ENCODE measurements at places on chromosomes 5 and 9.

GRCh38 chr5:61298066-61298465 is 34.0 kb upstream of the ZSWIM6 start:
- H3K4me3 ChIP-seq: no peak overlapping the region
- H3K4me1 ChIP-seq: no peaks in the 10 kb centered on the region
- no peak for DNase-seq
- H3K36me3 ChIP-seq: no peaks in the 10 kb centered on the region
- H3K27me3 ChIP-seq: no peaks in the 10 kb centered on the region

DNA sequence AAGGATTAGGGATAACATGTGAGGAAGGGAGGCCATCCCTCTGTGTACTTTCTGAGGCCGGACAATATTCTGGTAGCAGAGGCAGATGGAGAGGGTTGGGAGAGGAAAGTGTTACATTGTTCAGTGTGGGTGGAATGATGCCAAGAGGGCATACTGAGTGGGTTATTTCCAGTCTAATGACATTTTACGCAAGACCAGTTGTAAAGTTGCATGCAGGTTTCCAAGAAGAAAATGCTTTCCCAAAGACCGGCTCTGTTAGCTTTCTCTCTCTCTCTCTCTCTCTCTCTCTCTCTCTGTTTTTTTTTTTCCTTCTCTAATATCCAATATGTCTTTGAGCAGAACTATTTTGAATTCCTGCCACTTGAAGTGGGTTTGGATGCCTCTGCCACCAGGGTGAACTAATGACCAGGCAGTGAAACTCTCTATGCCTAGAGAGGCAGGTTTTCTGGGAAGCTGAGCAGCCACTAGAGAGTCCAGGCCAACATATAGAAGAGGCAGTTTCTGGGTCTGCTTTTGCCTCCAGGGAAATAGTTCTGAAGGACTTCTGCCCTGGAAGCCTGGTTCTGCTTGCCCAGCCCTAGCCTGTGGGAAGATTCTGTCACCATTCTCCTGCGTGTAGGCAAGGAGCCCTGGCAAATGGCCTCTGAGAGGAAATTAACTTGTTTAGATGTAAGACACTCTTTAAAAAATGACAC is 24.4 kb upstream of the ZNF366 start:
- H3K27ac ChIP-seq: no peak overlapping the region
- no peaks in the 10 kb centered on the region for H3K36me3 ChIP-seq
- H3K27me3 ChIP-seq: no peaks in the 10 kb centered on the region
- no peak overlapping the region for H3K4me3 ChIP-seq

GRCh38 chr5:180813420-180813819 is 10.8 kb upstream of the MGAT1 start:
- H3K36me3 ChIP-seq: no peaks in the 10 kb centered on the region
- peaks cover 38% of the 10 kb centered on the region for H3K4me1 ChIP-seq
- DNase-seq: no peak
- H3K27ac ChIP-seq: no peak overlapping the region
- no peak overlapping the region for H3K4me3 ChIP-seq

DNA sequence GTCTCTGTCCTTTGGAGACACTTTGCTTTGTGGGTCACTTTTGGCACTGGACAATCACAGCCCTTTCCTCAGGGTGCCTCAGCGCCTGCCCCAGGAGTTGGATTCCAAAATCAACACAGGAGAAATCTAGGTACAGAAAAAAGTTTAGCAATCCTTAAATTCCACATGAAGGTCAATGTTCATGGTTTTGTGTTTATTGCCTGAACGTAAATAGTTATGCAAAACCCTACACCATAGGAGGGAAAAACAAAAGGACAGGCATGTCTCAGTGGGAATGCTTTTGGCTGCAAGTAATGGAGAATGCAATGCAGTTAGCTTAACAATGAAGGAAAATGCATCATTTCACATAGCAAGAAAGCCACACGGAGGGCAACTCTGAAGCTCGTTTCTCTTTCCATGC is 6.5 kb upstream of the HMCN2 start:
- no peak overlapping the region for H3K4me3 ChIP-seq
- no peaks in the 10 kb centered on the region for H3K4me1 ChIP-seq
- no peak for DNase-seq
- H3K36me3 ChIP-seq: no peaks in the 10 kb centered on the region
- no peak overlapping the region for H3K27ac ChIP-seq
- no peaks in the 10 kb centered on the region for H3K27me3 ChIP-seq

GRCh38 chr5:136015966-136016650 is 12.7 kb upstream of the TGFBI start:
- DNase-seq: no peak
- no peaks in the 10 kb centered on the region for H3K36me3 ChIP-seq
- H3K27ac ChIP-seq: no peak overlapping the region
- H3K4me1 ChIP-seq: peaks cover 3% of the 10 kb centered on the region
- no peak overlapping the region for H3K4me3 ChIP-seq
- no peaks in the 10 kb centered on the region for H3K27me3 ChIP-seq

- H3K4me3 ChIP-seq: no peak overlapping the region
- peak; percentile 48 for DNase-seq
- no peaks in the 10 kb centered on the region for H3K36me3 ChIP-seq
- H3K4me1 ChIP-seq: no peaks in the 10 kb centered on the region
- H3K27ac ChIP-seq: no peak overlapping the region
Observed at GRCh38 chr5:157026789-157027424, 32.0 kb downstream of the HAVCR1 start.

GRCh38 chr9:92605224-92605623 is 64.7 kb downstream of the IPPK start:
- H3K36me3 ChIP-seq: 0 out of 2 replicates have a peak, but pooled peaks cover 7% of the 10 kb centered on the region
- no peak overlapping the region for H3K27ac ChIP-seq
- no peak overlapping the region for H3K4me3 ChIP-seq
- H3K4me1 ChIP-seq: no peaks in the 10 kb centered on the region

DNA sequence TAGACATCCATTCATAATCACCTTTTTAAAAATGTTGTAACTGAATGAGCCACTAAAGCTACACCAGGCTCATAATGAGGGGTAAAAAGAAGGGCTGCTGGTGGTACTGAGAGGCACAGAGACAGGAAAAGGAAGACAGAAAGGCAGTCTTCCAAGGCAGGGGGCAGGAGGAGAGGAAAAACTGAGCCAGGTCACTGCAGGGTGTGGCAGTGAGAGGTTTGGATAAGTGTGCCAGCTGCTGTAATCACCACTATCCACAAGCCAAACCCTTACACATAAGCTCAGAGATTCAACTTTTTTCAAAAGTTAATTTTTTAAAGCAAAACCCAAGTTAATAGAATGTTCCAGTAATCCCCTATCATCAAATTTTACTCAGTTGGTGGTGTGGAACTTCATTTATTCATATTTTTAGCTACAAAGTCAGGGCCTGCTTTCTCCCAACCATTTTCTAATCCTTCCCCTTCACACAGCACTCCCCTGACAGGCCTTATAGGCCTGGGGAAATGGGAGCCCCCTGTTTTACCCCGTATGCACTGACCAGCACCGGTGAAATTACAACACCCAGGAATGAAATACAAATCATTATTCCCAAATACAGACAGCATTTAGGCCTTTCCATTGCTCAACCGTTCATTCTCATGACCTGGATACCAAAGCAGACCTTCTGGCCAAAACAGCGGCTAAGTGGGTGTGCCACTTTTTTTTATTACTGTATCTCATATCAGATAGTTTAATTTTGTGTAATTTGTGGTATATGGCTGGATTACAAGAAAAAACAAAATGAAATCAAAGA is 76.3 kb downstream of the EFNA5 start:
- no peaks in the 10 kb centered on the region for H3K36me3 ChIP-seq
- no peak overlapping the region for H3K27ac ChIP-seq
- no peak for DNase-seq
- H3K4me3 ChIP-seq: no peak overlapping the region
- H3K4me1 ChIP-seq: no peaks in the 10 kb centered on the region

DNA sequence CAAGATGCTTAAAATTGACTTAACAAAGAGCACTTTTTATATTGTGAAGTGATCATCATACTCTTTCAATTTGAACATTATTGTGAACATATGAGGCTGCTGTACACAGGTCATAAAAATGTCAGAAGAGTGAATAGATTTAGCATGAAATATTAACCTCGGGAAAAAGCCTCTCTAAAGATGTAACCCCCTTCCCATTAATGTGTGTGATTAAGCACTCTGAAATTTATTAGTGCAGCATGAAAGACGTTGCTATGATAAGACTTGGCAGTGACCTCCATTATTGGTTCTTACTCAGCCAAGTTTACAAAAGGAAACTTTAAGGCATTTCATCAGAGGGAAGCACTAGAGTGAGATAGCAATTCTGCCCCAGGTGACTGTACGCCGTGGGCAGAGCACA is 326.5 kb downstream of the NTRK2 start:
- H3K36me3 ChIP-seq: no peaks in the 10 kb centered on the region
- no peaks in the 10 kb centered on the region for H3K4me1 ChIP-seq
- no peak for DNase-seq
- H3K27ac ChIP-seq: no peak overlapping the region
- H3K4me3 ChIP-seq: no peak overlapping the region
- no peaks in the 10 kb centered on the region for H3K27me3 ChIP-seq

DNA sequence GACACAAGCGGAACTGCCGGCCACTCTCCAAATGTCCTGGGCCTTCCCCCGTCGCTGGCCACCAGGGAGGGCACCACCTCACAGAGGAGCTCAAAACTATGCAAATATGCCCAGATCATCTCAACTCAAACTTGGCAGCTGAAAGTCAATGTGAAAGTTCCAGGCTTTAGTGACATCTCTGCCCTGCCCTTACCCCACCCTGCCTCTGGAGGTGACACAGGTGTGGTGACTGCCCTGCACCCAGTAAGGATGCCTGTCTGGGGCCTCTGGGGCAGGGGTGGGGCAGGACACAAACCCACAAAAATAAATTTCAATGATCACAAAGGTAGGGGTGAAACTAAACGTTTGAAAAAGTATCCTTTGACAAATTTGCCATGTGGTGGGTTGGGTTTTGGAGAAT is 213.4 kb downstream of the HSPA4 start:
- no peak overlapping the region for H3K27ac ChIP-seq
- no peaks in the 10 kb centered on the region for H3K4me1 ChIP-seq
- H3K36me3 ChIP-seq: no peaks in the 10 kb centered on the region
- DNase-seq: no peak

- peaks cover 35% of the 10 kb centered on the region for H3K4me1 ChIP-seq
- no peak overlapping the region for H3K27ac ChIP-seq
- H3K4me3 ChIP-seq: no peak overlapping the region
- no peaks in the 10 kb centered on the region for H3K36me3 ChIP-seq
- no peaks in the 10 kb centered on the region for H3K27me3 ChIP-seq
- no peak for DNase-seq
Observed at GRCh38 chr5:10485897-10486296, 44.2 kb downstream of the ROPN1L start.

GRCh38 chr5:132260051-132260450 is 2.6 kb downstream of the PDLIM4 start:
- H3K27me3 ChIP-seq: no peaks in the 10 kb centered on the region
- H3K4me1 ChIP-seq: no peaks in the 10 kb centered on the region
- no peak overlapping the region for H3K4me3 ChIP-seq

GRCh38 chr5:10863763-10864383 is 102.8 kb upstream of the DAP start:
- no peak overlapping the region for H3K4me3 ChIP-seq
- no peaks in the 10 kb centered on the region for H3K27me3 ChIP-seq
- H3K27ac ChIP-seq: no peak overlapping the region
- peaks cover 6% of the 10 kb centered on the region for H3K4me1 ChIP-seq
- H3K36me3 ChIP-seq: no peaks in the 10 kb centered on the region

DNA sequence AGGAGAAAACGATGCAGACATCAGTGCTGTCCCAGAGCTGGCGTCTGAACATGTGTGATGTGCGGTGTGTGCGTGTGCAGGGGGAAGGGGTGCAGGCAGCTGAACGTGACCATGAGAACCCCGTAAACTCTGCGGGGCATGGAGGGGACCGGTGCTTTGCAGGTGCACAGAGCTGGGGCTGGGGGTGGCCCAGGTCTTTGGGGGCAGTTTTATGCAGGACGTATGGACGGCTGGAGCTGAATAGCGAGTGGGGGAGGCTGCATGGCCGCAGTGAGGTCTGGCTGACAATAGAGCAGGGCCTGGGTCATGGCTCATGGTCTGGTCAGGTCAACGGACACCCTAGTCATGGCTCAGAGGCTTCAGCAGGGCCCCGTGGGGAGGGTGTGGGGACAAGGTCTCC is 3.3 kb upstream of the EXOC3 start:
- H3K4me1 ChIP-seq: peaks cover 36% of the 10 kb centered on the region
- H3K27me3 ChIP-seq: no peaks in the 10 kb centered on the region
- no peaks in the 10 kb centered on the region for H3K36me3 ChIP-seq

DNA sequence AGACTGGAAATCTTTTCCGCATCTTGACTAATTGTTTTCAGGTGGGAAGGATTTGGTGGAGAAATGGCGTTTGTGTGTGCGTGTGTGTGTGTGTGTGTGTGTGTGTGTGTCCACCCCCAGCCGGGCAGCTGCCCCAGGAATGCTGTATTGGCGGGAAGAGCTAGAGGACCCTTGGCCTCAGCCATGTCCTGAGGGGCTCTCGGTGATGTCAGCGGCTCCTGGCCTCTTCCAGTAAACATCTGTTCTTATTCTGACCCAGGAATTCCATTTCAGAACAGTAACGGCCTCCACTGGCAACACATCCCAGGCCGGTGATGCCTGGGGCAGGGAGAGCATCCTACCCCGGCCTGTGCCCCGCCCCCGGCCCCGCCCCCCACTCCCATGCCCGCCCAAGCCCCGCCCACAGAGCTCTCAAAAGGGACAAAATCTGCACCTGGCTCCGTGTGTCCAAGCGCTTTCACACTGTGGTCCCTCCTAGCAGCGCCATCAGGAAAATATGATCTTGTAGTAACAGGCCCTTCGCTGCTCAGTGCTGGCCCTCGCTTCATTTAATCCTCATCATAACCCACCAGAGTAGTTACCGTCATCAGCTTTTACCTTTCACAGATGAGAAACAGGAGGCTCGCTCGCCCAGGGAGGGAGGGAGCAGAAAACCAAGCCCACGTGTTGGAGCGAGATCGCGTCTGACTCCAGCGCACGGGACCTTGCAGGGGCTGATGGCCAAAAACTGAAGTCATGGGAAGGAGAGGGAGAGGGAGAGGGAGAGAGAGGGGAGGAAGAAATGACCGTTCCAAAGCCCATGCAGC is 18.9 kb downstream of the ADAMTS2 start:
- no peak overlapping the region for H3K4me3 ChIP-seq
- no peak overlapping the region for H3K27ac ChIP-seq
- DNase-seq: no peak
- no peaks in the 10 kb centered on the region for H3K4me1 ChIP-seq

DNA sequence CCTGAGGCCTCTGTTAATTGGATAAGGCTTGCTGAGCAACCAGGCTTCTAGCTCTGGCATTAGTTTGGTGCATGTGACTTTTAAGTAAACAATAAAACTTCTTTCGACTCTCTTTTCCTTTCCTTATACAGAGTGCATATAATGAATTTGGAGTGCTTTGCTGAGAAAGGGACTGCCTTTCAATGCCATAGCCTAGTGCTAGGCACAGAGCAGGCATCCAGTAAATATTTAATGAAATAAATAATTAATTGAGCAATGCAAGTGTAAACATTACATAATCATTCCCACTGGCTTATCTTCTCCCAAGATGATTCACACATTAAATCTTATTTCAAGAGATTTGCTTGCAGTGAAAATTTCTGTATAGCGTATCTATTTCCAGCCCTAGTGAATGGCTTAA is 74.1 kb downstream of the NMUR2 start:
- no peak for DNase-seq
- H3K27ac ChIP-seq: no peak overlapping the region
- no peak overlapping the region for H3K4me3 ChIP-seq
- no peaks in the 10 kb centered on the region for H3K27me3 ChIP-seq

All from Karpas-422 (cell line).